ENCODE measurements at places on chromosomes 1 and 21.
A peak's percentile ranks its signal among the peaks of the same experiment; 100 is the strongest.

GRCh38 chr1:25799935-25800702, at the start of gene SELENON:
Gene SELENON (plus strand): TSS chr1:25800193. CDS start chr1:25800231, 38 bp downstream.
- DNase-seq: no peak

DNA sequence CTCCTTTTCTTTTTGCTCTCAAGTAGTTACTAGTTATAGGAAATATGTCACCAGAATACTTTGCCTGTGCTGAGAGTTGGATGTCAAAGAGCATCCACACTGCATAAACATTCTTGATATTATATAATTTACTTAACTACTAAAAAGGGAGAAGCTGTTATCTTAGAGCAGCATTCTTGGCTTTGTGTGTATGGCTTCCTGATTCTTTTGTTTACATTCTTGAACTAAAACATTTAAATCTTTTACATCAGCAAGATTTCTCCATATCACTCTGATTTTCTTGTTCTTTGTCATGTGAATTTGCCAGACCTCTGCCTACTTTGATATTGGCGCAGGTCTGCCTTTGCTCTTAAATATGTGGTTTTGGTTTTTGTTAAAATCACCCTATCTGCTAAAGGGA, 48.8 kb downstream of the SUCO start:
- no peak for DNase-seq

DNA sequence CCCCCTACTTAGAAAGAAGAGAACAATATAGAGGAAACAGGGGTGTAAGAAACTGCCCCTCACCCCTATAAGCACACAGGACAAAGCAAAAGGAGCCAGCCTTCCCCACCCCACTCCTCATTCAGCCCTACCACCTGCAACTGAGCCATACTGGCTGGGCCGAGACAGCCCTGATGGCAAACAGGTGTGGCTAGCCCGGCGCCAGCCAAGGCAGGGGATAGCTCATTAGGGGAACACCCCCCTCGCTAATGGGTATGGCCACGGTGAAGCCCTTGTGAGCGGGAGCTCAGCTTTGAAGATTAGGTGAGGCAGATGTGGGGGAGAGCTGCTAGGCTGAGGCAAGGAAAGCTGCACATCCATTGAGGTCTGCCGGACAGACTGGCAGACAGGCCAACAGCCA, 65.5 kb downstream of the ERI3 start:
- no peak for DNase-seq

- DNase-seq: no peak
Observed at GRCh38 chr1:41041614-41042270, 20.2 kb upstream of the SLFNL1 start.

DNA sequence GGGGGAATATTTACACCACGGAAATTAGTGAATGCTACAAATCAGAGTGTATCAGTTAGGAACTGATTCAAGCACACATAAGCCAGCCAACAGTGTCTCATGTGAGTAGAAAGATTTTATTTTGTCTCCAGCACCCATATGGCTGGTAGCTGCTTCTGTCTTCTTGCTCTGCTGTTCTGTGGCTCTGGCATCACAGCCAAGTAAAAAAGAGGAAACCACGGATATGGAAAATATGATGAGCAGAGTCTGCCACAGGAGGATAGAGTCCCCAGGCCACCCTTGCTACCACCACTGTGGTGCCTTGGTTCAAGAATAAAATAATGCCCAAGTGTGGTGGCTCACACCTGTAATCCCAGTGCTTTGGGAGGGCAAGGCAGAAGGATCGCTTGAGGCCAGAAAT, 53.6 kb upstream of the SPOCD1 start:
- DNase-seq: no peak

DNA sequence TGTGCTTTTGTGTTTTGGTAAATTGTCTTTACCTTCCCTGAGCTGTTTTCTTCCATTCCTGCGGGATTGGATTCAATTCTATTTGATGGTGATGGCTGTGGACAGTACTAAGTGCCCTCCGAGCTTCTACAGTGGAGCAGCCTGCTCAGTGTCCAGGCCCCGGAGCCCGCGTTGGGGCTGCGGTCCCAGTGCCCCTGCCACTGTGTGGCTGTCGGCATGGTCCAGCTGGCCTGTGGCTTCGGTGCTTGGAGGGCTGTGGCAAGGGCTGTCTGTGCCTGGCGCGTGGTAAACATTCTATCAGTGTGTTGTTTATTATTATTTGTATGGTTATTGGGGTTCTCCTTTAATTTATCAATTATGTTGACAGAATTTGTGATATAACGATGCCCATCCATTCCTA, 109.1 kb upstream of the COL6A1 start:
- DNase-seq: no peak

DNA sequence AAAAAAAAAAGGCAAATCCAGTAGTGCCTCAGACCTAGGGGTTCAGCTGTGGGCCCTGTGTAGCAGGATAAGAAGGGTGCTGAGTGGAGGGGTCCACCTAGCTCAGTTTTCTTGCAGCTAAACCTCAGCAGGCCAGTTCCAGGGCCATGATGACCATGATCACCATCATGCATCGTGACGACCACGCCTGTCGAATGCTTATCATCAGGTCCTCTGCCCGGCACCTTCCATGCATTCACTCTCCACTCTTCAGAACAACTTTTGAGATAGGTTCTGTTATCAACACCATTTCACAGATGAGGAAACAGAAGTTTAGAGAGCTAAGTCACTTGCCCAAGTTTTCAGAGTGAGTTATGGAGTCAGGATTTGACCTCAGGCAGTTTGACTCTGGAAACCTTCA, 54.9 kb downstream of the ACBD3 start:
- DNase-seq: no peak

GRCh38 chr1:92953491-92953890, 7.8 kb downstream of the DIPK1A start:
- no peak for DNase-seq

DNA sequence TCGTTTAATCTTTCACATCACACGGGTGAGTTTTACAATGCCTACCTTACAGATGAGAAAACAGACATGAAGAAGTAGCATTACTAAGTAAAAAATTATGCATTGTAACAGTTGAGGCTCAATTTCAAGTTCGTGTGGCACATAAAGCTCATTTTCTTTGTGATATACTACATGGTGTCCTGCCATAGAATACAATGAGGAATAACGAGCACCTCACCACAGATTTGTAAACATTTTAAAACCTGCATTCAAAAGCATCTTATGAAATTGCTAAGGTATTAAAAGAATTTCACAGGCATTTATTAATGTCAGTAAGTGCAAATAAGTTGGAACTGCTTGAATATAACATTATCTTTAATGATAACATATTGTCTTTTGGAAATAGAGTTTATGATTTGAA, 47.8 kb upstream of the DEPDC1 start:
- no peak for DNase-seq

- no peak for DNase-seq
Observed at GRCh38 chr1:42139444-42139843, 13.8 kb upstream of the GUCA2B start.

DNA sequence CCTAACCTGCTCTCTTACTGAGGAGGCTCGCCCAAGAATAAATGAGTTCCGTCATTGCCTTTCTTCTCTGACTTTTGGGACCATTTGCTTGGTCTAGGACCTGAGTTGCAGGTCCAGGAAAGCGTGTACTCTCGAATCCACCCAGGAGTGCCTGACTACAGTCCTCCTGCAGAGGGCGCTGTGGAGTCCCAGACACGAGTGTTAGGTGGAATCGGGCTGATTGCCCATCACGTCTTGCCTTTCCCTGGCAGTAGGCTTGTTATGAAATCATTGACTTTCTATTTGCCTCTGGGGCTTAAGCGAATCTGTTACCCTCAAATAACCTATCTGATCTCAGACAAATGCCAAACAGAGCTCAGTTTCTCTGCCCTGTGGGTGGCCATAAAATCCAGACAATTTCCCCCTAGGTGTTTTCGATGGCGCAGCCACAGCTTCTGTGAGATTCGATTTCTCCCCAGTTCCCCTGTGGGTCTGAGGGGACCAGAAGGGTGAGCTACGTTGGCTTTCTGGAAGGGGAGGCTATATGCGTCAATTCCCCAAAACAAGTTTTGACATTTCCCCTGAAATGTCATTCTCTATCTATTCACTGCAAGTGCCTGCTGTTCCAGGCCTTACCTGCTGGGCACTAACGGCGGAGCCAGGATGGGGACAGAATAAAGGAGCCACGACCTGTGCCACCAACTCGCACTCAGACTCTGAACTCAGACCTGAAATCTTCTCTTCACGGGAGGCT, at the start of gene IL20:
Gene IL20, plus strand, starts transcription at position 685 of the 733 bp plus-strand sequence. CDS start 230 bp downstream, outside the sequence.
- peak; percentile 74 for DNase-seq

- DNase-seq: no peak
Observed at GRCh38 chr21:25790122-25790877, 55.5 kb downstream of the GABPA start.

- no peak for DNase-seq
Observed at GRCh38 chr21:45296638-45297037, 8.9 kb upstream of the POFUT2 start.

DNA sequence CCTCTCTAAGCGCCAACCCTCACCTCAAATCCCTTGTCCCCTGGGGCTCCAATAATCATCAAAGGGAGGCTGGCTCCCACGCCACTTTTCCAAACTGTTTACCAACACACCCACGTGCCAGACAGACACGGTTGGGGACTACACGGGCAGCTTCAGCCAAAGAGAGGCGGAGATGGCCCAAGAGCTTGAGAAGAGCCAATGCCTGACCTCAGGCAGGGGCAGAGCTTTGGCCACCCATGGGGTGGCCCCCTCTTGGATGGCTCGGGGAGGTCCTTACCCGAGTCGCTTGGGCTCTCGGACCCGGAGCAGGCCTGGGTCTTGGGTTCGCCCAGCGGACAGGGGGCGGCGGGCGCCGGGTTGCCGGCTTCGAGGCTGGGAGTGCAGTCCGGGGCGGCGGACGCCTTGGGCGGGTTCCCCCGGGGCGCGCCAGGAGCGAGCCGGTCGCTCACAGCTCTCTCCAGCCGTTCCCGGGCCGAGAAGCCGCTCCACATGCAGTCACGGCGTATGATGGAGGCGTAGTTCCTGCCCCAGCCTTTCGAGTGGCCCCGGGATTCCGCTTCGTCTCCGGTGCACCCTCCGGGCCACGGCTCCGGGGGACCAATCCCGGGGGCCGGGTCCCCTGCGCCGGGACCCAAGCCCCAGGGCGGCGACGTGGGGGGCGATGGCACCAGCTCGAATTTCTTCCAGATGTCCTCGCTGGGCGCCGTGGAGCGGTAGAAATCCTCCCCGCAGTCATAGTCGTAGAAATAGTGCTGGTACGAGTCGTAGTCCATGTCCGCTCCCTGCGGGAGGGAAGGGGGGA, 854 bp downstream of the MYCL start:
- DNase-seq: no peak

GRCh38 chr1:18927654-18928272, 25.4 kb upstream of the ALDH4A1 start:
- no peak for DNase-seq

DNA sequence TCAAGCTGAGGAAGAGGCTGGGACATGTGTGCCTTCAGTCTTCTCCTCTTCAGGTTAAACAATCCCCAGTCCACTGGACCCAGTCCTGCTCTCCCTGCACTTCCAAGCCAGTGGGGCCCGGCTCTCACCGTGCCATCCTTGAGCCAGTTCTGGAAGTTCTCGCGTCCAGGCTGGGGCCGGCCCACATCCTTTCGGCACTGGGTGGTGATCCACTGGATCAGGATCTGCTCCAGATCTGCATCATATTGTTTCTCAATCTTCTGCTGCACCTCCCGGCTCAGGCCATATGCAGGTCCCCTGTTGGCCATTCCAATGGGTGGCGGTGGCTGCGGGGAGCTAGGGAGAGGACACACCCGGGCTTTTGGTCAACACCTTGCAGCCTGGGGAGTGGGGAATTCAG, 5.1 kb downstream of the TAGLN2 start:
- DNase-seq: no peak

- no peak for DNase-seq
Observed at GRCh38 chr1:158039380-158039779, 45.9 kb downstream of the KIRREL1 start.

DNA sequence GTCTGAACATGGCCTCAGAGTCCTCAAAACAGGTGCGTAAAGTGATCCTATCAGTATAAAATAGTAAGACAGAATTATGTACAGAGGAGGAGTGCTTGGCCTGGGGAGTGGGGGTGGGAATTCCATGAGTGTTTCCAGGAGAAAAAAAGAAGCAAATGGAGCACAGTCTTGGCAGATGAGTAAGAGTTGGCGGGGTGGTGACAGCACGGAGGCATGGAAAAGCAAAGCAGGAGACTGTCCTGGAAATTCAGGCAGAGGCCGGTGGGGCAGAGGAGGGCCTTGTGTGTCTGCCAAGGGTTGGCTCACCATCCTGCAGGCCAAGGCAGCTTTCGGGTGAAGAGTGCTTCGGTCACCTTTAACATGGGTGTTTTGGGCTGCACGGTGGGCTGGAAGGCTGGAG, 63.4 kb downstream of the OPTC start:
- no peak for DNase-seq

DNA sequence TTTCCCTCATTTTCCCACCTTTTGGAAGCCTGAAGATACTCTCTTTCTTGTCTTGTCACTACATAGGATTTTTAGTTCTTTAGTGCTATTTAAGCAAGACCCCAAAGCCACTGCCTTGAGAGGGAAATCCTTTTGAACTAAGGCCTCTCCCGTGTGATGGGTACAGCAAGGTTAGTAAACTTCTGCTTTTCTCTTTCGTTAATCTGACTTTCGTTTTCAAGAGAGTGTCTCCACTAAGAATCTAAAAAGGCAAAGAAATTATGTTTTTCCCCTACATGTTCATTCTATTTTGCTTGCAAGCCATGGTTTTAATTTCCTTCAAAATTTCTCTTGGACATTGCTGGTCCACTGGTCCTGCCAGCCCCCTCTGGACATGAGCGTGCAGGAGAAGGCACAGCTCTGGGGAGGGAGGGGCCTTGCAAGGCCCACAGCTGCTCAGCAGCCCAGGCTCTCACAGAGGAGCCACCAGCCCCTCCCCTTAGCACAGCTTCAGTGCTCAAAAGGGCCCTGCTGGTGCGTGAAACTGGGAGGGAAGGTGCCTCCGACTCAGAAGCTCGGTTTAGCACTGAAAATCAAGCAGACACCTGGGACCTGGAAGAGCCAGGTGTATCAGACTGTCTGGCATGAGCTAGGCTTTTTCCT, 210.9 kb upstream of the GALNT2 start:
- no peak for DNase-seq

DNA sequence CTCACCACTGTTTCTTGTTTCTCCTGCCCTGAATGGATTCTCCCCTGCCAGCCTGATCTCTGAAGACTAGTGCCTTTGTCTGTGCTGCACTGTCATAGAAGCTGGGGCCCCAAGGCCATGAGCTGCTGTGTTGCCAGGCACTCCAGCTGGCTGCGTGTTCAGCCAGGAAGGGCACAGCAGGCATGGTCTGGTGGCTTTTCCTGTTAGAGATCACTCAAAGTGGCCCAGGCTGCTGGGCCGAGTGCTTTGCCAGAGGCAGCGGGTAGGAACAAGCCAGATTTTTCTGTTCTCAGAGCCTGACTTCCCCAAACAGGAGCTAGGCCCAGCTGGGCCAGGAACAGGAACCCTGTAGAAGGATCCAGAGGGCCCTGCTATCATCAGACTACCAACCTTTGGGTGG, 5.2 kb downstream of the ADPRS start:
- no peak for DNase-seq

DNA sequence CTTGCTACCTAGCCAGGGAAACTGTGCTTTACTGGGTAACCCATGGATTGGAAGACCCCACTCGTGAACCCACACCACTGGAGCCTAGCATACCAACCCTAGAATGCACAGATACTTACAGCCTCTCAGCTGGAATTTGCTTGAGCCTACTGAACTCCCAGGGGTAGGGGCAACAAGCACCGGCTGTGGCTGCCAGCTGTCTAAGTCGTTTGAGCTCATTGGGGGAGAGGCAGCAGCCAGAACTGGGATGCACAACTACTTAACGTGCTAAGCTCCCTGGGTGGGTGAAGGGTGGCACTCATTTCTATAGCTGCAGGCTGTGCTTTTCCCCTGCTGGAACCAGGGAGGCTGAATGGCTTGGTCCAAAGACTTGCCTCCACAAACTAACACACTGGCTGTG, 212.4 kb downstream of the ZNF648 start:
- no peak for DNase-seq

GRCh38 chr21:42731264-42732032, 78.0 kb downstream of the PDE9A start:
- DNase-seq: no peak

Data from stimulated activated CD8-positive, alpha-beta memory T cell treated with anti-CD3 and anti-CD28 coated beads, Interleukin-2, amount 100 ng/mL, for 1 hour (primary cell).